Psoas muscle (tissue), 8 donors: ENCODE measurements at places on chromosomes 12 and 14.

GRCh38 chr12:121983536-121984210 is 38.0 kb upstream of the BCL7A start:
- H3K27me3 ChIP-seq: no peaks in the 10 kb centered on the region
- H3K4me3 ChIP-seq: no peak overlapping the region
- H3K36me3 ChIP-seq: no peaks in the 10 kb centered on the region

DNA sequence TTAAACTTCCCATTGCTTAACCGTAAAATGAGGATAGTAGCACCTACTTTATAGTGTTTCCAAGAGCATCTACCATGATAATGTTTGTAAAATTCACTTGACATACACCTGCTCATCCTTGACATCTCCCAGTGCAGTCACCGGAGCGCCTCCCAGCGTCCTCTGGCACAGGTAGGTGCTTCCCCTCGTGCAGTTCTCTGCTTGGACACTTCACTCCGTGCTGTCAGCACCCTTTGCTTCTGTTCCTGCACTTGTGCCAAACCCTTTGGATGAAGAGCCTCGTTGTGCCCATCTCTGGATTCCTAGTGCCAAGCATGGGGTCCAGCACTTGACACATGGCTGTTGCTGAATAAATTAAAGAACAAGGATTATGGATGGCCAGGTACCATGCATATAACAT is 28.3 kb downstream of the ETV6 start:
- peaks cover 45% of the 10 kb centered on the region for H3K4me1 ChIP-seq
- no peak for DNase-seq
- no peaks in the 10 kb centered on the region for H3K36me3 ChIP-seq

GRCh38 chr14:101372894-101373620 is 188.2 kb upstream of the DIO3 start:
- H3K27me3 ChIP-seq: no peaks in the 10 kb centered on the region
- H3K36me3 ChIP-seq: no peaks in the 10 kb centered on the region
- H3K4me3 ChIP-seq: no peak overlapping the region
- H3K27ac ChIP-seq: no peak overlapping the region
- DNase-seq: no peak

- no peak overlapping the region for H3K27ac ChIP-seq
- no peaks in the 10 kb centered on the region for H3K4me1 ChIP-seq
- no peaks in the 10 kb centered on the region for H3K36me3 ChIP-seq
- DNase-seq: no peak
These were observed 144.8 kb downstream of the PIWIL1 start for GRCh38 chr12:130482448-130482847.

DNA sequence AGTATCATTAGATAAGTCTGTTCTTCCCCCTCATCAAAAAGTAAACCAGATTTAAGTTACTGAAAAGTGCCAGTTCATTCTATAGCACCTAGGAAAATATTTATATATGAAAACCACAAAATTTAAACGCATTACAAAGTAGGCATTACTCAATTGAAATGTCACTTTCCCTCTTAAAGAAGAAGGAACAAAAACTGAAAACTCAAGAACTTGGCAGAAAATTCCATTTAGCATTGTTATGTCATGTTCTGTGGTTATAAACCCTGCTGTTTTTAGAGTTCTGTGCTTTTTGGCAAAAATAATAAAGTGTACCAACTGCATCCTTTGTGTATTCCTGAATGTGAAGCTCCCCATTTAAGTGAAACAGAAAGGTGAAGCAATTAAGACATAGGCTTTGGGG is 3.6 kb downstream of the FGD4 start:
- H3K27ac ChIP-seq: no peak overlapping the region
- DNase-seq: no peak
- no peaks in the 10 kb centered on the region for H3K36me3 ChIP-seq
- H3K27me3 ChIP-seq: no peaks in the 10 kb centered on the region

DNA sequence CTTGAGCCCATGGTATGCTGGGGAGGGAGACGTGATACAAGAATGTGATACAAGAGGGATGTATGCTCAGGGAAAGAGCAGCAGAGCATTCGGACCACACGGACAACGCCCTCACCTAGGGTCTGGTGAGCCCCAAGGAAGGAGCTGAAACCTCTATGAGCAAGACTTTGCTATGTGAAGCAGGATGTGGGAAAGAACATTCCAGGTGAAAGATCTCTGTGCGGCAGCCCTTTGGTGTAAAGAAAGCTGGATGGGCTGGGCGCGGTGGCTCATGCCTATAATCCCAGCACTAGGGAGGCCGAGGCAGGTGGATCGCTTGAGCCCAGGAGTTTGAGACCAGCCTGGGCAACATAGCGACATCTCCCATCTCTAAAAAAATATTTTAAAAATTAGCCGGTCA is 16.9 kb upstream of the FICD start:
- no peak overlapping the region for H3K4me3 ChIP-seq
- H3K36me3 ChIP-seq: no peaks in the 10 kb centered on the region
- H3K27me3 ChIP-seq: no peaks in the 10 kb centered on the region
- no peaks in the 10 kb centered on the region for H3K4me1 ChIP-seq
